CD8-positive, alpha-beta memory T cell (primary cell): ENCODE measurements at places on chromosomes 7 and 10. TPM values are rescaled to one million over a fixed set of nuclear protein-coding genes. Genes with fewer than 3 reads are reported as not detected.
A peak's percentile ranks its signal among the peaks of the same experiment; 100 is the strongest.

GHRHR gene
- polyA plus RNA-seq = not detected

ZCWPW1 gene
- polyA plus RNA-seq = 6.5 TPM

CYP3A7 gene
- polyA plus RNA-seq = not detected

IFIT1 gene
- polyA plus RNA-seq = 4.1 TPM

OR13A1 gene
- polyA plus RNA-seq = 0.29 TPM

CDK6 gene
- polyA plus RNA-seq = 20.7 TPM

TMEM184A gene
- polyA plus RNA-seq = not detected

DNA sequence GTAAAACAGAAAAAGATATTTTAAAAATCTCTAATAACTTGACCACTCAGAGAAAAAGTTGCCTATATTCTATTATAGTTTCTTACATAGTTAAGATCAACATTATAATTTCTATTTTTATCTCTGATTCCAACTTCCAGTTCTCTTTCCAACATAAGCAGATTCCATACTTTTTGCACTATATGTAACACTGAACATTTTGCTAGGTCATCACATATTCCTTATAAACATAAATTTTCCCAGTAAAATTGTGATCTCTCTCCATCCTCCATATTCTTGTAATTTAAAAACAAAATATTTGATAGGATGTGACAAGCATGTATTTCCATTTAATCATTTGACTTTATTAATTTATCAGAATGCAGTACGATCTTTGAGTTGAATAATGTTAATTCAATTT, 170.4 kb upstream of the THSD7A start:
- no peaks in the 10 kb centered on the region for H3K27me3 ChIP-seq
- no peaks in the 10 kb centered on the region for H3K4me1 ChIP-seq
- H3K36me3 ChIP-seq = no peaks in the 10 kb centered on the region
- no peak overlapping the region for H3K4me3 ChIP-seq
- no peak for DNase-seq

DNA sequence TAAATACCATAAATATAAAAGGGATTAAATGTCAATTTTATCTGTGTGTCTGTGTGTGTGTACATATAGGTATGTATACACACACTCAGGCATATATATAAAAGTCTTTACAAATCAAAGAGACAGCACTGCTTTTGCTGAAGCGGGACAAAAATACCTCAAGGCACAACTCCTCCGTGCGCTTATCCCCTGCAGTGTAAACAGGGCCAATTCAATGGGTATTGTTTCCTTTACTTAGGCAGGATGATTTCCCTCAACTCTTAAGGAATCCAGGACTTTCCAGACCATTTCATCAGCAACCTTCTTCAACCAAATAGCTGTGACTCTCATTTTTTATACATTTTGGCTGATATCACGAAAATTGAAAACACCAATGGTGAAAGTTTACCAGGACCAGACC, 227.7 kb downstream of the CRPPA start:
- H3K4me3 ChIP-seq = no peak overlapping the region
- H3K27me3 ChIP-seq = no peaks in the 10 kb centered on the region
- H3K4me1 ChIP-seq = no peaks in the 10 kb centered on the region
- no peak overlapping the region for H3K27ac ChIP-seq

- no peak overlapping the region for H3K27ac ChIP-seq
- no peaks in the 10 kb centered on the region for H3K36me3 ChIP-seq
- no peak overlapping the region for H3K4me3 ChIP-seq
- H3K27me3 ChIP-seq = no peaks in the 10 kb centered on the region
Measured at GRCh38 chr7:39133088-39133487, 155.4 kb downstream of the POU6F2 start.

DNA sequence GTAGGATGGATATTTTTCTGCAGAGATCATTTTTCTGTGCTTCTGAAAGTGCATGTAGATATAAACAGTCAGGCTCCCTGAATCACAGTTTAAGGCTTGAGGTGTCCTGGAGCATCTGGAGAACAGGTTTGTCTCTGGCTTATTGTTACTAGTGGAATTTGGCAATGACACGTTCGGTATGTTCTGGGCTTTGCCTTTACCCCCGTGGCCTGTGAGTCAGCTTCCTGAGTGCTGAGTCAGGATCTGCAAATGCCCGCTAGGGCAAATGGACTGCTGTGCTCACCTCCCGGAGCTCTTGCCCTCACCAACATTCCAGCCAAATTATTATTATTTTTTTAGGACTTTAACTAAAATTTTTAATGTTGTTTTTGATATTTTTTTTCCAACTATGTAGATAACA, 192.5 kb upstream of the PRSS1 start:
- H3K4me3 ChIP-seq = no peak overlapping the region
- H3K27ac ChIP-seq = no peak overlapping the region
- no peak for DNase-seq
- H3K4me1 ChIP-seq = no peaks in the 10 kb centered on the region
- H3K27me3 ChIP-seq = no peaks in the 10 kb centered on the region

DNA sequence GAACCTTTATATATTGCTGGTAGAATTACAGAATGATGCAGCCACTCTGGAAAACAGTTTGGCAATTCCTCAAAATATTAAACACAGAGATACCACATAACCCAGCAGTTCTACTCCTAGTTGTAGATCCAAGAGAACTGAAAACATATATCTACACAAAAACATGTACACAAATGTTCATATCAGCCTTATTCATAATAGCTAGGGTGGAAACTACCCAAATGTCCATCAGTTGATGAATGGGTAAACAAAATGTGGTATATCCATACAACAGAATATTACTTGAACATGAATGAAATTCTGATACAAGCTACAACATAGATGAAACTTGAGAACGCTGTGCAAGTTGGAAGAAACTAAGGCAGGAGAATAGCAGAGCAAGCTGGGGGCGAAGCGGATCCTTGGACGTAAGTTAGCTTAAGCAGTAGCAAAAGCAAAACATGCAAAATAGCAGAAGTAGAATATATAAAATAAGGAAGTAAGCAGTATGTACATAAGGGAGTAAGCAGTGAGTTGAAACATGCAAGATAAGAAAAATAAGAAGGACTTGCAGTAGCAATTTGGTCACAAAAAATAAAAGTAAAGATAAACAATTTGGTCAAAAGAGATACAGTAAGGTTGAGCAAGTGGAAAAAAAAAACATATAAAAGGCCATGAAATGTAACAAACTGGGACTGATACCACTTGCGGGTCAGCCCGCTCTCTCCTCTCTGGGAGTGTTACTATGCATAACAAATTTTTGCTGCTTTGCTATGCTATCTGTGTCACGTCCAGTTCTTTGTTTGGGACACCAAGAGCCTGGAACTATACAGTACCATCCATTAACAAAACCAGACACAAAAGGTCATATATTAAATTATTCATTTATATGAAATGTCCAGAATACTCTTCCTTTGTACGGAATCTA, 18.0 kb upstream of the HILPDA start:
- H3K27me3 ChIP-seq = no peaks in the 10 kb centered on the region
- no peak overlapping the region for H3K4me3 ChIP-seq
- DNase-seq = no peak
- no peaks in the 10 kb centered on the region for H3K4me1 ChIP-seq
- peak overlapping the region; percentile 51 for H3K27ac ChIP-seq
- no peaks in the 10 kb centered on the region for H3K36me3 ChIP-seq

DNA sequence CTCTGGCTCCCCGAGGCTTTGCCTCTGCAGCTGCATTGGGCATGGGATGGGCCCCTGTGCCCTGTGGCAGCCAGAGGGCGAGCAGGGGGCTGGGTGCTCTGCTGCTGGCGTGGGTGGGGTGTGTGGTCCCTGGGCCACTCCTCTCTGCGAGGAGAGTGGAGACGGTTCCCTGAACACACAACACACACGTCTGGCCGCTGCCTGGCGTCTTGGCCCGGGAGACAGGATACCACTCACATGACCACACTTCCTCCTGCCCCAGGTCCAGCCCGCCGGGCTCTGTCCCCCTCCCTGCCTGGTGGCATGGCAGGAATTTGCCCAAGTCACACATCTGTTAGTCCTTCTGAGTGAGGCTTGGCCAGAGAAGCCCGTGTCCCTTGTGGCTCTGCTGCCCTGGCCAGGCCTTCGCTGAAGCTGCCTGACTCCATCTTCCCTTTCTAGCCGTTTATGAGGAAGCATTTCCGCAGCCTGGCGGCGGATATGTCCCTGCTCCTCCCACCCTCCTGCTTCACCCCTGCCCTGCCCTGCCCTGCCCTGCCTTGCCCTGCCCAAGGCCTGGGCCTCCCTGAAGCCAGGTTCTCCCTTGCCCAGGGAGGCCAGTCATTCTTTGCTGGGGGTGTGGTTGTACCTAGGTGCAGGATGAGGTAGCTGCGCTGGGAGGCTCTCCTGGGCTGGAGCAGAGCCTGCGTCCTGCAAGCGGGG, 3.0 kb downstream of the BRI3 start:
- DNase-seq = no peak
- H3K4me1 ChIP-seq = peaks cover 39% of the 10 kb centered on the region
- H3K36me3 ChIP-seq = no peaks in the 10 kb centered on the region
- no peak overlapping the region for H3K4me3 ChIP-seq
- H3K27me3 ChIP-seq = no peaks in the 10 kb centered on the region

- no peak overlapping the region for H3K27ac ChIP-seq
- peaks cover 4% of the 10 kb centered on the region for H3K27me3 ChIP-seq
- H3K4me1 ChIP-seq = no peaks in the 10 kb centered on the region
- H3K4me3 ChIP-seq = no peak overlapping the region
Measured at GRCh38 chr10:68208424-68209042, 23.4 kb downstream of the ATOH7 start.

DNA sequence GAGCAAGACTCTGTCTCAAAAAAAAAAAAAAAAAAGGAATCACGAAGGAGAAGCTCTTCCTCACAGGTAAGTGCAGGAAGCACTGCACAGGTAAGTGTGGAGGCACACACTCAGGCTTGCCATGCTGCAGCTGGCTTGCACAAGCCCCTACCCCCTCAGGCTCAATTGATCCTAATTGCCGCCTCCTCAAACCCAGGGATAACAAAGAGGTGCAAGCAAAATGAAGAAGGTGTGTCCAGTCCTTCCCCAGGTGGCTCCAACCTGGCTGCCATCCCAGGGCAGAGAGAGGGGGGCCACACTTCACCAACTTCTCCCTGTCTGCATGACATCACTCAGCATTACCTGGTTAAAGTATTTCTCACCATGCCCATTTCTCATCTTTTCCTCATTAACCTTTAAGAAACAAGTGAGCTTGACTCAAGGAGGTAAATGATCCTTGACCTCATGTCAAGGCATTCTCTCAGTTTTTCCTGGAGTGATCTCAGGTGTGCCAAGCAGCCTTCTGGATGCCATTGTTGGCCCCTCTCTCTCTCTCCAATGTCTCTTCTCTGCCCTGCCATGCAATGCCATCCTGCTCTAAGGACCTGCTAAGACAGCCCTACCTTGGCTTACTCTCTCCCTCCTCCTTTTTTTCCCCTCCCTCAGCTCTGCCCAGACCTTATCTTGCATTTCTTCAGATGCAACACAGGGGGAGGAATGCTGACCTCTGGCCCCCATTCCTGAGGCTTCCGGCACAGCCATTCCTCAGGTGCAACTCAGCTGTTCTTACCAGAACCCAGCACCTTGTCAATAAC, 13.0 kb upstream of the TRPV6 start:
- no peaks in the 10 kb centered on the region for H3K36me3 ChIP-seq
- no peak for DNase-seq
- H3K27me3 ChIP-seq = no peaks in the 10 kb centered on the region
- no peak overlapping the region for H3K27ac ChIP-seq

DNA sequence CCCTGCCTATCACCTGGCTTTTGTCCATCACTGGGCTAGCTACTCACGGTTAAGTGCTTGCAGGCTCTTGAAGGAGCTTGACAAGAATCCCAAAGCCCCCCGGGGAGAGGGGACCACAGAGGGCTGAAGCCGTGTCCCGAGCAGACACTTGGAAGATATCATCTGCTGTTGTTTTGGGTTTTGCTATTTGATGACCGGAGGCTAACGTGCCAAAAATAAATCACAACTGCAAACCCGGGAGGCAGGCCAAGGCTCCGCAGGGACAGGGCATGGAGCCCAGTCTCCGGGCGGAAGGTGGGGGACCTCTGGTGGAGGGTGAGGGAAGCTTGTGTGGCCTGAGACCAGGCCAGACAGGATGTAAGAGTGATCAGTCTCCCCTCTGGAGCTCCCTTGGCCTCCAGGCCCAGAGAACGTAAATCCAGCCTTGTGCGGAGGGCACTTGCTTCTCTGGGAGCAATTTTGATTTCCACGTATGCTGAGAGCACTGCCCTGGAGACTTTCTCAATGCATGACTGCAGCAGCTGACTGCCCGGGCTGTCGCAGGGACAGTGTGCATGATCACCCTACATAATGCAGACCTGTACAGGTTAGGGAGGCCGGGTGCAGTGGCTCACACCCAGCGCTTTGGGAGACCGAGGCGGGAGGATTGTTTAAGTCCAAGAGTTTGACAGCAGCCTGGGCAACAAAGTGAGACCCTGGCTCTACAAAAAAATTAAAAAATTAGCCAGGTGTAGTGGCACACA, at the start of gene PHKG1:
Gene PHKG1 (minus strand): TSS at position 164 of the 743 bp plus-strand sequence. CDS start 4,011 bp downstream, outside the sequence.
- no peaks in the 10 kb centered on the region for H3K4me1 ChIP-seq
- no peaks in the 10 kb centered on the region for H3K27me3 ChIP-seq
- no peak within 1 kb of the TSS for H3K4me3 ChIP-seq
- H3K36me3 ChIP-seq = no peaks in the 10 kb centered on the region
- H3K27ac ChIP-seq = no peak within 1 kb of the TSS

- no peaks in the 10 kb centered on the region for H3K36me3 ChIP-seq
- DNase-seq = no peak
- peaks cover 13% of the 10 kb centered on the region for H3K4me1 ChIP-seq
- H3K27me3 ChIP-seq = no peaks in the 10 kb centered on the region
- H3K27ac ChIP-seq = no peak overlapping the region
- H3K4me3 ChIP-seq = no peak overlapping the region
Measured at GRCh38 chr10:122294511-122295450, 23.7 kb downstream of the BTBD16 start.

- H3K36me3 ChIP-seq = no peaks in the 10 kb centered on the region
- no peak overlapping the region for H3K27ac ChIP-seq
- no peaks in the 10 kb centered on the region for H3K27me3 ChIP-seq
- peaks cover 9% of the 10 kb centered on the region for H3K4me1 ChIP-seq
Measured at GRCh38 chr10:5670662-5671375, 4.4 kb upstream of the ASB13 start.

DNA sequence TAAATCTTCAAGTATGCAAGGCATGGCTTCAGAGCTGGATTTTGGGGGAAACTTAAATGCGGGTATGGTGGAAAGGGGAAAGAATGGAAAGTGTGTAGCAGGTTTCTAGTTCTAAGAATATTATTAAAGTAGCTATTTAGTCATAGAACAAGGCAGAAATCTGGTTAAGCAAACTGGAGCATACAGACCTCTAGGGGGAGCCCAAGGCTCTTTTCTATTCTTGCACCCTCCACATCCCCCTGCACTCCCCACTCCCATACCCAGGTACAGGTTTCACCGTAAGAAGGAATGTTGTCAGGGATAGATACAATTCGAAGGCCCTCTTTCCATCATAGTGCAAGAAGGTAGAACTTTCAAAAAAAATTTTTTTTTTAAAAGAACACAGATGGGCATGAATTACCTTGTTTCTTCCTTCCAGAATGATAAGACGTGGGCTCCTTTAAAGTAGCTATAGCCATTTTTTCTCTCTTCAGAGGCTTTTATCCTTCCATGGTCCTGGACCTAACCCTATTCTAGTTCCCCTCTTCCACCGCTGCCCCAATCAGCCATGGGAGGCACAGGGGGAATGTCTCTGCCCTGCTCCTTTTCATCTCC, 41.5 kb upstream of the SMIM30 start:
- no peak overlapping the region for H3K27ac ChIP-seq
- H3K4me3 ChIP-seq = no peak overlapping the region
- DNase-seq = no peak
- no peaks in the 10 kb centered on the region for H3K27me3 ChIP-seq
- no peaks in the 10 kb centered on the region for H3K4me1 ChIP-seq
- H3K36me3 ChIP-seq = no peaks in the 10 kb centered on the region
